Stimulated activated CD4-positive, alpha-beta T cell treated with anti-CD3 and anti-CD28 coated beads, Interleukin-4, amount 100 ng/mL, for 4 hours (primary cell): ENCODE measurements at places on chromosomes 5 and 9.

GRCh38 chr9:128428644-128429512 lies 8.2 kb downstream of the CERCAM start:
- DNase-seq: no peak

- no peak for DNase-seq
Measured at GRCh38 chr5:159252195-159252594, 10.9 kb upstream of the UBLCP1 start.

- no peak for DNase-seq
Measured at GRCh38 chr9:64066736-64067368, 1218.2 kb downstream of the FOXD4L5 start.

GRCh38 chr9:34986540-34987047 lies 3.0 kb upstream of the DNAJB5 start:
- DNase-seq: peak; percentile 87

- DNase-seq: no peak
Measured at GRCh38 chr9:72327631-72328030, 37.4 kb downstream of the ZFAND5 start.

DNA sequence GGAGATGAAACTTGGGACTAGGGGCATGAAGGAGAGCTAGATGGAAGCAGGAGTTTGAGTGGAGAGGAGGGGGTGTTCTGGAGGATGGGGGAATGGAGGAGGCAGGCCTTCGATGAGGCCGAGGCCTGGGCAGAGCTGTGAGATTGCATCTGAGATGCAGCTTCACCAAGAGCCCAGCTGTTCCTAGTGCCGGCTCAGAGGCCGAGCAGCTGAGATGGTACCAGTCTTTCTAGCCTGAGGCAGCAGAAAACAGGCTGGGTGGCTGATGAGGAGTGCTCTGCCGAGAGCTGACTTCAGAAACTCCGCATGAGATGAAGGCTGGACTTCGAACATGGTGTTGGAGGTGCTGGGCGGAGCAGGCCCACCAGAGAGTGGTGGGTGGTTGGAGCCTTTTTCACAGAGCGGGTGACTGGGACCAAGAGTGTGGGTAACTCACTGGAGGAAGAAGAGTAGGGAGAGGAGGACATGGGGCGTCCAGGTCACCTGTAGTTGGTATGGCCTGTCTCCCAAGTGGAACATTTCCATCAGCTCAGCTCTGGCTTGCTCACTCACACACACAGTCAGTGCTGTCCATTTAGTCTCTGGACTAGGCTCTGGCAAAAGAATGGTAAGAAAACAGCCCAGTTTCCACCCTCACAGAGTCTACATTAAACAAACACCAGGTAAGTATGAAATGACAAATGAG lies 54.7 kb downstream of the TMOD1 start:
- no peak for DNase-seq
